ENCODE measurements at places on chromosomes 7 and 10.
A peak's percentile ranks its signal among the peaks of the same experiment; 100 is the strongest.

- no peak for DNase-seq
Measured at GRCh38 chr7:20797462-20798080, 10.9 kb upstream of the SP8 start.

DNA sequence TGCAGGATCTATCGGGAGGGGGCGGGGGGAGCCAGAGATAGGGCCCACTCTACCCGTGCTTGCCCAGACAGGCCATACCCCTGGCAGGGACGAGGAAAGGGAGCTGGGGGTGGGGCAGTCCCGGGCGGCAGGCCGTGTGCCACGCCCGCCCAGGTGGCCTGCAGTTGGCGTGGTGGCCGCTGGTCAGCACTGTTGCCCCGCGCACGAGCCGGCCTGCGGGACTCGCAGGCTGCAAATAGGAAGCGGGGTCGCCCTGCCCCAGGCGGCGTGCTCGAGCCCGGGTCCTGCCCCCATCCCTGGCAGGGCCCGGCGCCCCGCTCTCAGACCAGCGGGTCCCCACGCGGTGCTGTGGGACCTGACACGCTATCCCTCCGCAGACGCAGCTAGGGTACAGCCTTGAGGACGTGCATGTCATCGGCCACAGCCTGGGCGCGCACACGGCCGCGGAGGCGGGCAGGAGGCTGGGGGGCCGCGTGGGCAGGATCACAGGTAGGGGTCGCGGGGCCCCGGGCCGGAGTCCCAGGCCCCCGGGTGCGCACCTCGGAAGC lies 6.7 kb downstream of the PNLIPRP2 start:
- no peak for DNase-seq

DNA sequence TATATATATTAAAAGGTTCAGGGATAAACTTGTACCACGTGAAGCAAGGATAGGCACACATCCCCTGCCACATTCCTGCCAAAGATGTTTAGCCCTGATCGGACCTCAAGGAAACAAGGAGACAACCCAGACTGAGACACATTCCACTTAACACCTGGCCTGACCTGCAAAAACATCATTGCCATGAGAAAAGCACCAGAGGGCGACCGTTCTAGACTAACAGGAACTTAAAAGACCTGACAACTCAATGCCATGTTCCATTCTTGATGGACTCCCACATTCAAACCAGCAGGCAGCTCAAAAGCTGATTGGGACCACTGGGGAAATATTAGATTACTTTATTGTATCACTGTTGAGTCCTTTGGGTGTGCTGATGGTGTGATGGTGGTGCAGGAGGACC lies 8.1 kb upstream of the PDGFA start:
- DNase-seq: no peak

GRCh38 chr10:54133203-54133602 lies 667.8 kb downstream of the PCDH15 start:
- no peak for DNase-seq

- DNase-seq: peak; percentile 56
Measured at GRCh38 chr10:72291019-72291532, 17.4 kb downstream of the DDIT4 start.

DNA sequence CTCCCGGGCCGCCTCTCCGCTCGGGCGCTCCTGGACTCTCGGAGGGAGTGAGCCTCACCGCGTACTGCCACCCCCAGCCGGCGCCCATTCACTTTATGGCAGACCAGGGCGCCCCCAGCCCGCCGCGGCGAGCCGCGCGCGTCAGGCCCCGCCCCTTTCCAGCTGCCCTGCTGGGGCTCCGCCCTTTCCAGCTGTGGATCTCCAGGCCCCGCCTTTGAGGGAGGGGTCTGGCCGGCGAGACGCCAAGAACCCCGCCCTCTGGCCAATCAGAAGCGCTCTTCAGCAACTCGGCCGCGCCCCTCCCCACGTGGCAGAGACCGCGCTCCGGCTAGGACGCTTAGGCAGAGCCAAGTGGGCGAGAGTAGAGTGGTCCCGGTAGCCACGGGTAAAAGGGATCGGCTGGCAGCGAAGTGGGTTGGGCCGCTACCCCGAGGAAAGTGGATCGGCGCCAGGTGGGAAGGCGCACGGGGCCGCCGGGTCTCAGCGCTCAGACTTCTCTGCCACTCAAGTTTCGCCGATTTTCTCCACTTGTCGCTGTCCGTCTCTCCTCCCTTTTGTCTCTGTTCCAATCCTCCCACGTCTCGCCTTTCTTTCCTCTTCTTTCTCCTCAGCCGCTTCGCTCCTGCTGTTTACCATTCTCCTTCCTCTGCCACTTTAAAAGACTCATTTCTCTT lies at the start of gene PITX3:
TSS of gene PITX3 (minus strand) at position 69 of the 674 bp plus-strand sequence. CDS start 9,432 bp downstream, outside the sequence.
- DNase-seq: peak; percentile 94

DNA sequence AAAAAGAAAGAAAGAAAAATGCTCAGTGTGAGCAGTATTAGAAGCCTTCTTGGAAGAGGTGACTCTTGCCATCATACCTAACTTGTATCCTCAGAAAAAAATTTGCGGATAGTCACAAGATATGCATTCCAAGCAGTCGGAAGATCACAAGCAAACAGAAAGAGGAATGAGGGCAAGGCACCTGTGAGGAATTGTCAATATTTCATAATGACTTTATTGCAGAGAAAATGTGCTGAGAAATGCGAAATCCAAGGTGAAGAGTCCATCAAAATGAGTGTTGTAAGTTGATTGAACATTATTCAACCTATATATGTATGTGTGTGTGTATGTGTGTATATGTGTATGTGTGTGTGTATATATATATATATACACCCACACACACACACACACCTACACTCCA lies 1624.7 kb upstream of the LRRTM3 start:
- DNase-seq: no peak

DNA sequence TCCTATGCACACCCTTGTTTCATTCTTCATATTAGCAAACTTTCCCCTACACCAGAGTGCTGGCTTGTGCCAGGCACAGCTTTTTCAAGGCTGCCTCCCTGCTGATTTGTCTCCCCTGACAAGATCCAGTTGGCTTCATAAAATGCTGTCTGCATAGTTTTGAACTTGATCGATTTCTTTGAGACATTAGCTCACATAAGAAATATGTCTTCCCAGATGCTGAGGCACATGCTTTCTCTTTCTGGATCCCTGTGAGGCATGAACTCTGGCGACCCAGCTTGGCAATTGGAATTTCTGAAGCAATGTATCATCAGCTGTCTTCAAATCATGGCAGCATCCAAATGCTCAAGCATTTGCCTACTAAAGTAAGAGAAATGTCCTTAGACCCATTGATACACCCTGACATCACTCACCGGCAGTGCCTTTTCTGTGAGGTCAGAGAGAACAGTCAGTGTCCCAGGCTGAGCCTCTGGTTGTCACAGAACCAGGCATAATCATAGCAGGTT lies 616.4 kb upstream of the GHITM start:
- DNase-seq: no peak
